ENCODE measurements at places on chromosomes 1 and 21.

DNA sequence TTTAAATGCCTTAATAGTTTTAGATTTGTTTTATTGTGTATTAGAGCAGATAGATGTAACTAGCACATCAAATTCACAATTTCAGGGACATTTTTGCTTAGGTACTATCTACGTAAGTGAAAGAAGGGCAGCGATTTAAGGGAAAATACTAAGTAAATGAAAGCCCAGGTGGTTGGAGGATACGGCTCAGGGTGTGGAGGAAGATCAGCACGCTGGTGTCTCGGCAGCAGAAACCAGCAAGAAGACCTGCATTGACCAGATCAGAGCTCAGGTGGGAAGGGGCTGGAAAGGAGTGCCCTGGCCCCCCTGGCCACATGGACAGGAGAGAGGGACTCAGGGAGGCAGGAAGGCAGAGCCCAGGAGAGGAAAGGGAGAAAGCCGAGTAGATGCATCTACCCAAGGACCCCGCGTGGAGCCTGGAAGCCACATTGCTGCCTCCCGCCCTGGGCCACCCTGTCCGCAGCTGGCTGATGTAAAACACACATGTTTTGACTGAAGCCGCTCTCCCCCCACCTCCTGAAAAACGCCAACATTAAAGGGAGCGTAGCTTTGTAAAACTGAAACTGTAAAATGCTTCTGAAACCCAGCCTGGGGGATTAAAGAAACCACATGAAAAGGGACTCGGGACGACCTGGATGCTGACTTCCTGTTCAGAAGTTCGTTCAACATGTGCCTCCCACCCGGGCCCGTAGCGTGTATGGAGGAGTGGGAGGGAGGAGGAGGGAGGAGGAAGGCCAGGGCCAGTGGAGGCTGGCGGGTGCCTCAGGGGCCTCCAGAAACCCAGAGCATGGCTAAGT lies 72.6 kb upstream of the TARDBP start:
- DNase-seq: peak; percentile 42

- no peak for DNase-seq
Observed at GRCh38 chr1:64494659-64495058, 24.7 kb downstream of the CACHD1 start.

GRCh38 chr1:24939675-24940193 lies 9.7 kb upstream of the RUNX3 start:
- no peak for DNase-seq

DNA sequence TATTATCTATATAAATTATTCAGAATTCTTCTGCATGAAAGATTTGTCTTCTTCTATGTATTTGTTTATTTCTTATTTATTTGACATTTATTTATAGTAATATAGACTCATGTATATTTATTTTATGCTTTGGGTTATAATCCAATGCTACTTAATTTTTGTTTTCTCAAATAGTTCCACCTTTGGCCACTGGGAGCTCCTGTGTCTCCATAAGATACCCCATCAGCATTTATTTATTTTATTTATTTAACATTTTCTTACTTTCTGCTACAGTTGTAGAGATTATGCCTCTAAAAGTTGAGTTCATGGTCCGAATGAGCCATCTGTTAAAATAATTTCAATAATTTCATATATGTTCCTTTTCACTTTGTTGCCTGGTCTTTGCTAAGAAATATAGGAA lies 289.4 kb downstream of the ADGRL2 start:
- no peak for DNase-seq

DNA sequence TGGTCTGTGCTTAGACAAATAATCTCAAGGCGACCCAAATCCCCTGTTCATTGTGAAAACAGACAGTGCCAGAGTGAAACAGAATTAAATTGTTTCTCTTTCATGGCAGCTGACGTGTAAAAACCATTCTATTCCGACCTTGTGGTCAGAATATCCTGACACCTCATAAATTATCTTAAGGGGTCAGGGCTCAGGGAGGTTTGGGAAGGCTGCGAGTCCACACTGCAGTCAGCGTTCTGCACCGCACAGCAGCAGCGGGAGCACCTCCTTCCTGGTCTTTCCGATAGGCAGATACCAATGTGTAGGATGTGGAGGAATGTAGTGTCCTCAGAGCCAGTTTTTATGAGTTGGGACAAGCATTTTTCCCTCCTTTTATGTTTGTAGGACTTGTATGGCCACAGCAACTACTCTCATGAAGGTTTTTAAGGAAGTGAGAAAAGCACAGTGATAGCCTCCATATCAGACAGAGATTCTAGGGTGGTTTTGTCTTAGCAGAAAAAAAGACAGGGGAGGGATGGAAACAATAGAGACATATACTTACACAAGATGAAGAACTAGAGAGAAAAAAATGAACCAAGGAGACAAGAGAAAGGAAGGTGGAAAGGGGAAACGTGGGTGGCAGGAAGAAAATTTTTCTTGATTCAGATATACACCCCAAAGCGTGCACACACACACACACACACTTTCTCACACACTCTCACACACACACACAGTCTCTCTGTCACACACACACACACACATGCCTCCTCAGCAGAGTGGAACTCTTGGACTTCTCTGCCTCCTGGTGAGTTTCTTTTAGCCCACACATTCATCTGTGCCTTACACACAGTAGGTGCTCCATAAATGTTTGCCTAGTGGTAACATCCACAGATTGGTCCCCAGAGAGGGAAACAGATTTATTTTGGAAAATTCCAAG lies 68.6 kb downstream of the NTMT2 start:
- DNase-seq: no peak

DNA sequence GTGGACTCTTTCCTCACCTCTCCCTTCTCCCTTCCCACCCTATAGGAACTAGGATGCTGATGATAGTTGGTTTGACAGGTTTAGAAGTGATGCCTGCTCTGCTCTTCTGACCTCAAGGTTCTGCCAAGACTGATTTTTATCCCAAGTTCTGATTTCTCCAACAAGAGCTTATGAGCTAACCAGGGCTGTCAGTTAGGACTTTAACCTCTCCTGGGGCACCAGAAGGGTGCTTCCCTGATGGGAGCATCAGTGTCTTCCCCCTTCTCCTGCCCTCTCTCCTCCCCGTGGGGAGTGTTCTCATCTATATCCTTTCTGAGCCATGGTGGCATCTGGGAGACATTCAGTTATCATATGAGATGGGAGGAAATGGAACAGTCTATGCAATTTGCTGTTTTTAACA lies 44.0 kb downstream of the ATP2B4 start:
- no peak for DNase-seq

Data from activated T-cell treated with anti-CD3 and anti-CD28 coated beads for 24 hours (primary cell).